ENCODE measurements at places on chromosomes 1 and 21.

DNA sequence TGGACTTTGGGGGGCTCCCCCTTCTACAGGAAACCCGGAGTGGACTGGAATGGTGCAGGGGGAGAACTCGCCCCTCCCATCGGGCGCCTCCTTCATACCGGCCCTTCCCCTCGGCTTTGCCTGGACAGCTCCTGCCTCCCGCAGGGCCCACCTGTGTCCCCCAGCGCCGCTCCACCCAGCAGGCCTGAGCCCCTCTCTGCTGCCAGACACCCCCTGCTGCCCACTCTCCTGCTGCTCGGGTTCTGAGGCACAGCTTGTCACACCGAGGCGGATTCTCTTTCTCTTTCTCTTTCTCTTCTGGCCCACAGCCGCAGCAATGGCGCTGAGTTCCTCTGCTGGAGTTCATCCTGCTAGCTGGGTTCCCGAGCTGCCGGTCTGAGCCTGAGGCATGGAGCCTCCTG lies at the start of gene TNFRSF14:
Gene TNFRSF14 (plus strand): TSS at position 95 of the 401 bp plus-strand sequence. CDS start 294 bp downstream, at position 389.
- peak; percentile 35 for DNase-seq

GRCh38 chr1:228360533-228361313 lies 45.9 kb downstream of the TRIM11 start:
- no peak for DNase-seq

GRCh38 chr1:19222979-19223824 lies 13.1 kb upstream of the UBR4 start:
- no peak for DNase-seq

DNA sequence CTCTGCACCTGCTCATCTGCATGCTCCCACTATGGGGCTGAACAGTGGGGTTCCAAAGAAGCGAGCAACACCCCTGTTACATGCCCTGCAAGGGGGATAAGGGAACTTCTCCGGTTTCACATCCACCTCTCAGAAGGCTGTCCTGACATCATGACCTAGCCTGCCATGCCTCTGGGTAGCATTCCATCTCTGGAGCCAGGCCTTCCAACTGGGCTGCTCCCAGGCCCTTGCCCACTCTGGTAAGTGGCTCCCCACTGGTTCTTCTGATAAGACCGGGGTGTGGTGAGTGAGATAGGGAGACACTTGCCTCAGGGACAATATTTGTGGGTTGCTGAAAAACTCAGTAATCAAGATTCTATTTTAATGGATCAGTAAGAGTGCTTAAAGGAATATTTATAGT lies 57.8 kb downstream of the KCNJ15 start:
- no peak for DNase-seq

DNA sequence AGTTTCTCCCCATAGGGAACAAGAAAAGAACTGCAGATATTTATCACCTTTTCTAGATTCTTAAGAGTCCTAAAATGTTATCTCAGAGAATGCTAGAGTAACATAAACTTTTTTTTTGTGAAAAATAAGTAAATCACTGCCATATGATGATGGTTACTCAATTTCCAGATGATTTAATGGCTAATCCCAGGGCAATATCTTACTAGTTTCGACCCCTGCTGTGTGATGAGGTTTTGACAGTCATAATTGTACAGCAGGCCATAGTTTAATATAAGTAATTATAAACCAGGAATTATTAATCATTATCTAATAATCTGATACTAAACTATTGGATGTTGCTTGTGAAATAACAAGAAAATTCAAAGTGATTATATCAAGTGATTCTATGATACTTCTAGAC lies 210.6 kb downstream of the HLX start:
- DNase-seq: no peak

DNA sequence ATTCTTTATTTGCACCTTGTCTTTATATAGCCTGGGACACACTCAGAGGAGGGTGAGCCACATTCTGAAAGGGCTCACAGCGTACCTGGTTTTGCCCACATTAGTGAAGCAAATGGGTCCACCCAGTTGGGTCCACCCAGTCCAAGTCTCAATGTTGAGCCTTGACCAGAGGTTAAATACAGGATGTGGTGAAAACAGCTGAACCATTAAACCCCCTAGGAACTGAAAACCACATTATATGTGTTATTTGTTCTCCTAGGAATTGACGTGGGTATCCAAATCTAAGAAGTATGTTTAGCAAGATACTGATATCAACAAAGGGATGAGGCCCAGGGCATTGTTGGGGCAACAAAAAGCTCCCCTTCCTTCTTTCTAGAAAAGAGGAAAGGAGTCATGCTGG lies 83.8 kb downstream of the SETD4 start:
- DNase-seq: no peak

GRCh38 chr21:38205940-38206339 lies 50.9 kb upstream of the KCNJ15 start:
- DNase-seq: no peak

DNA sequence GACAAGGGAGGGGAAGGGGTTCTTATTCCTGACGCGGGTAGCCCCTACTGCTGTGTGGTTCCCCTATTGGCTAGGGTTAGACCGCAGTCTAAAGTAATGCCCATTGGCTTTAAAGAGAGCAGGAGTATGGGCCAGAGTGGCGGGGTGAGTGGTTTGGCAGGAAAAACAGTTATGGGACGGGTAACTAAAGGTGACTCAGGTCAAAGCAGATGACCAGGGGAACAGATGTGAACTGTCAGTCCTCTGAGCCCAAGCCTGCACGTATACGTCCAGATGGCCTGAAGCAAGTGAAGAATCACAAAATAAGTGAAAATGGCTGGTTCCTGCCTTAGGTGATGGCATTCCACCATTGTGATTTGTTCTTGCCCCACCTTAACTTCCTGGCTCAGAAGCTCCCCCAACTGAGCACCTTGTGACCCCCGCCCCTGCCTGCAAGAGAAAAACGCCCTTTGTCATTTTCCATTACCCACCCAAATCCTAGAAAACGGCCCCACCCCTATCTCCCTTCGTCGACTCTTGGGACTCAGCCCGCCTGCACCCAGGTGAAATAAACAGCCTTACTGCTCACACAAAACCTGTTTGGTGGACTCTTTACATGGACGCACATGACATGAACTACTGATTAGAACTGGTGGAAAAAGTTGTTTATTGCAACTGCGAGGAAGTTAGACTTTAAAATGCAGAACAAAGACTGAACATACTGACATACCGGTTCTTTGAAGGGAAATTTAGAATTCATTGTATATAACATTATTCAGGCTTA lies 758 bp upstream of the ATAD3B start:
- DNase-seq: no peak

Data from fibroblast of pulmonary artery (primary cell).